ENCODE measurements at places on chromosomes 6 and 20.

- no peak for DNase-seq
Observed at GRCh38 chr6:98980819-98981218, 33.1 kb upstream of the FBXL4 start.

- no peak for DNase-seq
Observed at GRCh38 chr6:18931086-18931485, 543.9 kb downstream of the RNF144B start.

- DNase-seq: no peak
Observed at GRCh38 chr6:144723431-144723830, 438.3 kb downstream of the UTRN start.

DNA sequence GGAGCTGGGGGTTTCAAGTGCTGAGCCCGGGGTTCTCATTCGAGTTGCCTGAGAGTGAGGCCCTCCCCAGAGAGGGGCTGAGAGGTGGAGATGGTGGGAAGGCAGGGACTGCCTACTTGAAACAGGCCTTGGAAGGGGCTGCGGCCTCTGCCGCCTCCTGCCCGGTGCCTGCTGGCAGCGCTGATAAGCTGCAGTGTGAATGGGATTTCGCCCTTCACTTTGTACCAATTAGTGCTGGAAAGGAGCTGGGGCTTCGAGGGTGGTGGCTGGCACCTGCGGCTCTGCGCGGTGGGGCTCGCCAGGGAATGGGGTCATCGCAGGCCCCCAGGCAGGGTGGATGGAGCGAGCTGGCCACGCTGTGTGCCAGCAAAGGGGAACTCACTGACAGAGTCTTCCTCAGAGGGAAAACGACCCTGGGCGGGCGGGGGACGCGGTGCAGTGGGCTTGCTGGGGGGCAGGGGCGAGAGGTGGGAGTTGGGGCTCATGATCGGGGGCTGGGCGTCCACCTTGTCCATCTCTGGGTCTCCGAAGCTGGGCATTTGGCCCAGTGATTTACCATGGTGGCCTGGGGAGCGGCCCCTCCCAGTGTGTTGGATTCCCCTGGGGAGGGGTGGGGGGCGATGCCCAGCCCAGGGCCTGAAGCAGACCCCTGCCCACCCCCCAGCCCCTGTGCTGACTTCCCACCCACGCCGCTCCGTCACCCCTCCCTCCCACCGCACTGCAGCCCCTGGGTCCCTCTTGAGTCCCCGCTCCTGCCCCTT, 22.9 kb downstream of the COL20A1 start:
- DNase-seq: no peak

- DNase-seq: no peak
Observed at GRCh38 chr6:166772518-166772917, 145.5 kb upstream of the RPS6KA2 start.

- no peak for DNase-seq
Observed at GRCh38 chr6:161264181-161264580, 9.7 kb downstream of the AGPAT4 start.

GRCh38 chr6:144360401-144360800, 75.3 kb downstream of the UTRN start:
- no peak for DNase-seq

DNA sequence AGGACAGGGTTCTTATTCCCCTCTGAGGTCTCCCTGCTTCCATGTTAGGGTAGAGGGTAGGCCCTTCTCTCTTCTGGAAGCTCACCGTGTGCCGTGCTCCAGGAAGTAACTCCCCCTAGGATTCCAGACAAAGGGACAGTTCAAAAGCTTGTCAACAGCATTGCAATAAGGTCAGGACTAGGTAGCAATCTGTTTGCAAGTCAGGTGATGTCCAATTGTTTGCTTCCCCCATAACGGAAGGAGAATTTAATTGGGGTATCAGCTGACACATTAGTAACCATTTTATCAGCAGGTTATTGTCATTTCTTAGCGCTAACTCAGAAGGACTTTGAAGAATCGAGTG, 41.9 kb downstream of the SYNJ2 start:
- no peak for DNase-seq

DNA sequence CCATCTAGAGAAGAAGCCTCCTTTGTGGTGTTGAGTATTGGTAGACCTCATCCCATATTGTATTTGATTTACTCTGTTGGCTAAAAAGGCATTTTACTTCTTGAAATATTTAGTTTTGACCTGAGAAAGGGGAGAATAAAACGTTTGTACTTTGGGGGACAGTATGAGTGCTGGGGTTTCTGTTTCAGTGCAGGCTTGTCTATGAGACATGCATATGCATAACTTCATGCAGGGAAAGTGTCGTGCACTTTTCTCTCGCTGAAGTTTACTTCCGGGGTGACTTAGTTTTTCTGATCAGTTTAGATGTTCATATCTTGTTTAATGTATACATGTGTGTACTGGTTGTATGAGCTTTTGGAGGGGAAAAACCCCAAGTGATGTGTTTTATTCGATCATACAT, 59.5 kb downstream of the UTRN start:
- DNase-seq: no peak

GRCh38 chr6:90190752-90191395, 105.8 kb downstream of the BACH2 start:
- no peak for DNase-seq

GRCh38 chr6:49540614-49541013, 9.9 kb upstream of the C6orf141 start:
- DNase-seq: no peak

- DNase-seq: no peak
Observed at GRCh38 chr6:3808199-3808598, 41.0 kb upstream of the FAM50B start.

DNA sequence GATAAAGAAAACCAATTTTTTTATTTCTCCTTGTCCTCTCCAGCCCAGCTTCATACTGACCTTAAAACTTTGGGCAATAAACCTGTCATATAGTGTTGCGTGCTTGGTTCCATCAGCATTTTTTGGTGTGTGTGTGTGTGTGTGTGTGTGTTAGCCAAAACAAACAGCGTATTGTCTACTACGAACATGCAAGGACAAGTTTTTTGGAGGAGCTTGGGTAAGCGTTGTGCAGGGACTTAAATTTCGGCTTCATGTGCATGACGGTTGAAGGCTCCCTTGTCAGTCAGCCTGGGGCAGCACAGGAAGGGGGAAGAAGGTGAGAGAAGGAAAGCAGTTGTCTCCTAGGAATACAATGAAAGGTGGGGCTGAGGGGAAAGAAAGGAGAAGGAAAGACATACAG, 62.0 kb upstream of the PAX1 start:
- no peak for DNase-seq

DNA sequence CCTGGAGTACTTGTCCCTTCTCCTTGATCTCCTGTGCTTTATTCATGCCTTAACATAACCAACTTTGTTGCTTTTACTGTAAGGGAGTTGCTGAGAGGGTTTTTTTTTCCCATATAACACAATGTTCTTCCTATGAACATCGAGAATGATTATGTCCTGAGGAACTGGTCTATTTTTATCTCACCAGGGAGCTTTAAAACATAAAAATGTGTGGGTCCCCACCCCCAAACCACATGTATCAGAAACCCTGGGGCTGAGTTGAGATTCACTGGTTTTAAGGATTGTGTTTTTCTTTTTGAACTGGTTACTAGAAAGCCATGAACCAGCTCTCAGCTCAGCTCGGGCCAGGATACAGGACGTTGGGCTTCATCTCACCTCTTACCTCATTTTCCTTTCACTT, 118.5 kb upstream of the JAG1 start:
- DNase-seq: no peak

DNA sequence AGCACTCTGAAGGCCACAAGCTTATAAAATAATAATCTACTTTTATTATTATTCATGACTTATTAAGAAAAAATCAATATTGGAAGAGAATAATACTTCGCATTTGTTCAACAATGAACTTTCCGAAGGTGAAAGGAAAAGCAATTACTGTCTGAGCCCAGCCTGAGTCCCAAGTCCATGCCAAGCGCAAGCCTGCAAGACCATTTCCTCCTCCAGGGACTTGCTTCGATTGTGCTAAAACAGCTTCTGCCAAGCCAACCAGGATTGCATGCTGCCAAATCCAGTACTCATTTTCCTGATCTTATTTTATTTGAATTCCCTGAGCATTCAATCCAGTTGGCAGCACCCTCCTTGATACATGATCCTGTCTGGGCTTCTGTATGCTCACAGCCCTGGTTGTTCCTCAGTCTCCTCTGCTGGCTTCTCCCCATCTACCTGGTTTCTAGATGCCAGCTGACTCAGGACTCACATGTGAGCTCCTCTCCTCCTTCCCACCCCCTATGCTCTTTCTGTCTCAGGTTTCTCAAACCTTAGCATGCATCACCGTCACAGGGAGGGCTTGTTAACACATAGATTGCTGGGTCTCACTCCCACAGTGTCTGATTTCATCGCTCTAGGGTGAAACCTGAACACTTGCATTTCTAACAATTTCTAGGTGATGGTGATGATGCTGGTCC, 55.9 kb upstream of the PSMF1 start:
- DNase-seq: no peak

DNA sequence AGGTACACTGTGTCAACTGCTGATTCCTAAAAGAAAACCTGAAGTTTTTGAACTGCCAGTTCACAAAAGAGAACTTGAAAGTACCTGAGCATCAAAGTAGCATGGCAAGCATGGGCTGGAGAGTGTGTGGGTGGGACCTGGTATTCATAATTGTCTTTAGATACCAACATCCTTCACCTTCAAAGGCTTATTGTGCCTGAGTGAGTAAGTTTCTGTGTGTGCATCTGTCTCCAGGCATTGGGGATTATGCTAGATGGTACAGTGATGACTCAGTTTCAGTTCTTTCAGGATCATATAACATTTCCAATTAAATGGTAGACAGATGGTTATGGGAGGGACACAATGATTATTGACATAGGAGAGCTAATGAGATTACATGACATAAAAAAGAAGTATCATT, 238.5 kb downstream of the ZFAND3 start:
- DNase-seq: peak; percentile 20

DNA sequence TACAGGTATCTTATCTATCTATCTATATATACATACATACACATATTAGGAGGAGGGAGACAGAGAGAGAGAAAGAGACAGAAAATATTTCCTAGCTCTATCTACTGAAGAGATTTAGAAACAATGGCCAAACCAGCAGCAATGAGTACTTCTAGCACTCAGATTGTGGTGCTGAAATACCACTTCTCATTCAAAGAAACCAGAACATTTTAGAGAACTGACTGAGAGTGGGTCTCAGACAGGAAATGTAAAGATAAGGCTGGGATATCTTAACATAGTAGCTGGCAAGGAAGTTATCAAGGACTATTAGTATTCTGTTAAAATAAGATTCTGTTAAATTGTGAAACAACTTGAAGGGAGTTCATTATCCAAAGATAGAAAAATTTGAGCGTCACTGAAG, 57.0 kb downstream of the DNAAF9 start:
- no peak for DNase-seq

DNA sequence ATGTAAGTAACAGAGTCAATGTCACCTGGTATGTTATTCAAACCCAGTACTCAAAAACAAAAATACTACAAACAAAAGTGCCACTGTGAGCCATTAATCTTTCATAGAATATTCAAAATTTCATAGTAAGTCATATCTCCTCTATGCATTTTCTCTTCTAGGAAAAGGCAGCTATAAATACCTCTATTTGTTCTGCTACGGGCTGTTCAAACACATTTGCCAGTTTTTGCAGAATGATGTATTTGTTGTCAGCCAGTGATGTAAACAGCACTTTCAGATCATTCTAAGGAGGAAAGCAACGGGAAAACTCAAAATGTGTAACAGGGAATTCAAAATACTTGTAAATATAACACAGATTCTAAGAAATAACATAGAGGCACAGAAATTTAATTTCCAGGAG, 388.2 kb downstream of the SYNE1 start:
- DNase-seq: no peak

GRCh38 chr6:159681191-159681880, 11.7 kb downstream of the SOD2 start:
- DNase-seq: no peak

- no peak for DNase-seq
Observed at GRCh38 chr6:166615059-166615770, 11.8 kb downstream of the RPS6KA2 start.

GRCh38 chr6:85677234-85677956, 34.7 kb upstream of the SYNCRIP start:
- no peak for DNase-seq

GRCh38 chr20:34570859-34571306, 12.4 kb downstream of the MAP1LC3A start:
- DNase-seq: no peak

DNA sequence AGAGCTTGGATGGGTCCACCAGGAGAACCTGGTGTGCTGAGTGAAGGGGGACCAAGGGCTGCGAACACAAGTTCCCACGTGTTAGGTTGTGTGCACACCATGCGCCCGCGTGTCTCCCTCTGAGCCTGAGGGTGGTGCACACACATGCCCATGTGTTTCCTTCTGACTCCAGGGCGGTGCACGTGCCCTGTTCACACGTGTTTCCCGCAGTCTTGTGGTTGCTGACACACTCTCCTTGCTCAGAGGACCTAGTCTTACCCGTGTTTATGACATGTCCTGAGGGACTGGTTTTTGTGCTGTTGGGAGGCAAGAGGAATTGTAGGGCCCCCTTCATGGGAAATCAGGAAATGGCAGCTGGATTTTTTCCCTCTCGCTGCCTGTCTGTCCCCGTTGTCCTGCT, 36.3 kb upstream of the PCMTD2 start:
- no peak for DNase-seq

DNA sequence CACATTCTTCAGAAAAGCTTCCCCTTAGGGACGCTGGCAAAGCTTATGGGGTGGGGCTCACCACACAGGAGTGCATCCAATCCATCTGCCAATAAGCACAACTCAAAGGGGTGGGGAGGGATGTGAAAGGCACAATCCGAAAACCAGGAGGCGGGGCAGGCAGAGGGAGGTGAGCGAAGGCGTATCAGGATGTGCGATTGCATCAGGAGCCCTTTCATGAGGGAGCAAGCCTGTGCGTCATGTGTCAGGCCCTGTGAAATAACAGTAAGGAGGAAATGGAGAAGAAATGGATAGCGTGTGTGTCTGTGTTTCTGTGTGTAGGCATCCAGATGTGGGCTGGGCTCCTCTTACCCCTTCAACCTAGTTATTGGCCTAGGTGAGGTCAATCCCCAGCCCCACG, 382.4 kb upstream of the CDH4 start:
- no peak for DNase-seq

DNA sequence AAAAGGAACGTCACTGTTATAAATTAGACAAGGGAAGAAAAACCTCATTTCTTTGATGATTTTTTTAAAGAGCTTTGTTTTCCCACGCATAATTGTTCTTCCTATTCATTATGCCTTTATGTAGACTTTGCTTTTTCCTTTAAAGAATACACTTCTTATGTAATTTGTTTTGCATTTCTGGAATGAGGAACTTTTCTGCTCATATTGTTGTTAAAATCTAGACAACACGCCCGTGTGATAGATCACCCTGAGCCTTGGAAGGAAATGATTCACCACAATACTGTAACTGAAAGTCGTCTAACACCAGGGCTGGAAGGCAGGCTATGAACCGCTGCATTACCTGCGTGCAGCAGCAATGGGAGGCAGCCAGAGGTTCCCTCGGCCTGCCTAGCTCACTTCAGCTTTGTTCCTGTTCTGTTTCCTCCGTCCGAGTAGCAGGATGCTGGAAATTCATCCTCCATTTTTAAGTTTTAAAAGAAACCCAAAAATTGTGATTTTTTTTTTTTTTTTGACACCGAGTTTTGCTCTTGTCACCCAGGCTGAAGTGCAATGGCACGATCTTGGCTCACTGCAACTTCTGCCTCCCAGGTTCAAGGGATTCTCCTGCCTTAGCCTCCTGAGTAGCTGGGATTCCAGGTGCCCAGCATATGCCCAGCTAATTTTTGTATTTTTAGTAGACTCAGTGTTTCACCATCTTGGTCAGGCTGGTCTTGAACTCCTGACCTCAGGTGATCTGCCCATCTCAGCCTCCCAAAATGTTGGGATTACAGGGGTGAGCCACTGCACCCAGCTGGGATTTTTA, 49.6 kb upstream of the ZNF217 start:
- DNase-seq: no peak

- peak; percentile 73 for DNase-seq
Observed at GRCh38 chr6:130602151-130602770, 224.9 kb upstream of the SMLR1 start.

Data from AG09319 (cell line).